ENCODE measurements at places on chromosomes 2 and 18. TPM values are rescaled to one million over a fixed set of nuclear protein-coding genes. Genes with fewer than 3 reads are reported as not detected.

DNA sequence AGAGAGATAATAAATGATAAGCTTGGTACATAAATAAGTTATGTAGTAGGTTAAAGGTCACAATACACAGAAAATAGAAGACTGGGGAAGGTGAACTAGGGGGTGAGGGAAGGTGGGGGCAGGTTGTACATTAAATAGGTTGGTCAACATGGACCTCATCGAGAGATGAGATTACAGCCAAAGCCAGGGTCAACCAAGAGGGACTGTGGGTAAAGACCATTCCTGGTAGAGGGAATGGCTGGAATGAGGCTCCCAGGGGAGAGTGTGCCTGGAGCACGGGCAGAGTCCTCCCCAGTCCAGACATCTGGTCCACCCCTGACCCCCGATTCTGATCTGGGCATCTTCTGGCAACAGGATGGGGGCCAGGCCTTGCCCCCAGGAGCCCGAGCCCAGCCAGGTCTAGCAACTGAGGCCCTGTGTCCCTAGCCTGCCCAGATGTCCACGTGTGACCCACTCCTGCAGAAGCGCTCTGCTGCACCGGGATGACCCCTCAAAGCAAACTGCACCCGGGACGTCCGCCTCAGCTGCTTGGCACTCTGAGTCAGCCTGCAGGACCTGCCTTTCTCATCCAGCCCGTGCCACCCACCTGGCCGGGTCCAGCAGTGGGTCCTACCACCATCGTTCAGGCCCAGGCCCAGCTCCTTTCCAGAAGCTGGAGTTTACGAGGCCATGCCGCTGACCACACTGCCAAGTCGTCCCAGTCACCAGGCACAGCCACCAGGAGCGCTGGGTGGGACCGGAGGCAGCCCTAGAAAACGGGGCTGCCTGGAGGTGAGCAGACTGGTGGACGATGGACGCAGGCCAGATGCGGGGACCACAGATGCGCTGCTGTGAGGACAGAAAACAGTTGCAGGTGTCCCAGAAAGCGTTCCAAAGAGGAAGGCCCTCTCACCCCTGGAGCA, 56.2 kb upstream of the ID2 start:
- DNase-seq, result no peak

DNA sequence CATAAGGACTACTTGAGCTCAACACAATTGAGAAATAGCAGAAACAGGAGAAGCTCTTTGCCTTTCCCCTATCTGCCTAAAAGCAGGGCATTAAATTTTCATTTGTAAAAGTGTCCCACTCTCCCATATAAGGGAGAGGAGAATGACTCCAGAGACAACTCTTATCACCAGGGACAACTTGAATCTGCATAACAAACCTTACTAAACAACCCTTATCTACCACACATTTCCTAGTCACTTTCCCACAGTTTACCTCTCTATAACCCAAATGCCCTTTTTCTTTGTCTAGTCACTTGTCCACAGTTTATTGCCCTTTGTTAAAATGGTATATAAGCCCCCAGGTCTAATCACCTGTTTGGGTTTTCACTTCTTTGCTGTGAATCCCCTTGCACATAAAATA, 37.5 kb upstream of the PPM1B start:
- DNase-seq, result no peak

DNA sequence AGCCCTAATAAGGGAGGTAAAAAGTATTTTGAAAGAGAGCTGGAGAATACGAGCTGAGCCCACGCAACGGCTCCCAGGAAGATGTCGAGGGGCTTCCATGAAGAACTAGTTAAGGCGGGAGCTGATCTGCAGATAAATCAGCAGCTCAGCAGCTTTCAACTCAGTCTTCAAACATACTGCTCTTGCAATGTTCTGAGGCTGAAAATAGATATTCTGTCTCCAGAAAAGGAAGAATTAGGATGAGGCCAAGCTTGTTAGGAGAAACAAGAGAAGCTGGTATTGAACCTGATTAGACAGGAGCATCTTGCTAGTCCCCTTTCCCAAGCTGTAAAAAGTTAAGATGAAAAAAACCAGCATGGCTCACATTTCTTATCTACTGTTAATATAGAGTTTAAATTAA, 91.1 kb downstream of the AFF3 start:
- no peak for DNase-seq

DNA sequence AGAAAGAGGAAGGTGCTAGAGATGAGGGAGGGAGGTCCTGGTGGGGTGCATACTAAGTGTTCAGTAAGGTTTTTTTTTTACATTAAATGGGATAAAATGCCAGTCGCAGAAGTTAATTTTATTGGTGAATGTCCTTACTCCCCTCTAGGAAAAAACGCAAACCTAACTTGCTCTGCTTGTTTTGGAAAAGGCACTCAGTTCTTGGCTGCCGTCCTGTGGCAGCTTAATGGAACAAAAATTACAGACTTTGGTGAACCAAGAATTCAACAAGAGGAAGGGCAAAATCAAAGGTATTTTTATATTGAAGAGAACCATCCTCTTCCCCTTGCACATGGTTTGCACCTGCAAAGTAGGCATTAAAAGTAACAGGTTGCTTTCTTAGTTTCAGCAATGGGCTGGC, 12.7 kb upstream of the IL18R1 start:
- peak; percentile 45 for DNase-seq

GRCh38 chr18:72342933-72343332, 201.2 kb downstream of the CBLN2 start:
- no peak for DNase-seq

DNA sequence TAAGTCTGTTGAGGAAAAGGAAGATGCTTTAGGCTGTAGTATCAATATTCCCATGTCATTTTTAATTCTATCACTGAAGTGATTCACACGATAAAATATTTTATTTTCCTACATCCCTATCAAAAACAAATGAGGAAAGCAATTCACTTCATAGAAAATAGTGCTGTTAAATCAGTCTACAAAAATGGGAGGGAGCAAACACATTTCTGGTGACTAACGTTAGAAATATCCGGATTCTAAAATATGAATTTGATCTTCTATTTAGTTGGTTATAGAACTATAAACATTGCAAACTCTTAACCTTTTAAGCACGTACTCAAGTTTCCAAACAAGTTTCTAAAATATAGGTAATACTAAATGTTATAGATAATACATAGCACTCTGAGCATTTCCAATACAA, 20.8 kb downstream of the ATF2 start:
- no peak for DNase-seq

GRCh38 chr2:42827647-42828486, 35.5 kb upstream of the HAAO start:
- peak; percentile 89 for DNase-seq

DNA sequence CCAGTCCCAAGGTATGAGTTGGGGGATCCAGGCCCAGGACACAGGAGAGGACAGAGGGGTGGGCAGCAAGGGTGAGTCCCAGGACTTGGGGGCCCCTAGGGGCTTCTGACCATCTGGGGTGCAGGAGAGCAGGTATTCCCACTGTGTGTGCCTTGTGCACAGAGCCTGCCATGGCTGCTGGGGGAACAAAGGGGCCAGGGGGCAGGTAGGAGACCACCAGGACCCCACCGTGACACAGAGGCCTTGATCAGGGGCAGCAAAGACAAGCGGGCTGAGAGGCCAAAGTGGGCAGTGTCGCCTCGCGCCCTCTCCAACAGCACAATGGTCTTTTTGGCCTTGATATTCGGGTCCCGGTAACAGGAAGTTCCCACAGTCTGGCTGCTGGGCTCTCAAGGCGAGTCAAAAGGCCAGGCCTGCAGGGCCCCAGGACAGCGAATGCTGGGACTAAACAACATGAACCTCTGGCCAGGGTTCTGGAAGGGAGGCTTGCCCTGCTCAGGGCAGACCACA, 12.3 kb upstream of the GPR17 start:
- peak; percentile 65 for DNase-seq

DNA sequence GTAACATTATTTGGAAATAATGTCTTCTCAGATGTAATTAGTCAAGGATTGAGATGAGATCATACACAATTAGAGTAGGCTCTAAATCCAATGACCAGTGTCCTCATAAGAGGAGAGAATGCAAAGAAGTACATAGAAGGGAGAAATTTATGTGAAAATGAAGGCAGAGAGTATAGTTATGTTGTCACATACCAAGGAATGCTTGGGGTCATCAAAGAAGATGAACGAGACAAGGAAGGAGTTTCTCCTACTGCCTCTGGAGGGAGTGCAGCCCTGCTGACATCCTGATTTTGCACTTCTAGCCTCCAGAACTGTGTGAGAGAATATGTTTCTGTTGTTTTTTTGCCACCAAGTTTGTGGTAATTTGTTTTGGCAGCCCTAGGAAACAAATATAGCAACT, 100.1 kb downstream of the GALNT13 start:
- no peak for DNase-seq

- no peak for DNase-seq
These were observed 29.6 kb downstream of the M1AP start for GRCh38 chr2:74618410-74619083.

DNA sequence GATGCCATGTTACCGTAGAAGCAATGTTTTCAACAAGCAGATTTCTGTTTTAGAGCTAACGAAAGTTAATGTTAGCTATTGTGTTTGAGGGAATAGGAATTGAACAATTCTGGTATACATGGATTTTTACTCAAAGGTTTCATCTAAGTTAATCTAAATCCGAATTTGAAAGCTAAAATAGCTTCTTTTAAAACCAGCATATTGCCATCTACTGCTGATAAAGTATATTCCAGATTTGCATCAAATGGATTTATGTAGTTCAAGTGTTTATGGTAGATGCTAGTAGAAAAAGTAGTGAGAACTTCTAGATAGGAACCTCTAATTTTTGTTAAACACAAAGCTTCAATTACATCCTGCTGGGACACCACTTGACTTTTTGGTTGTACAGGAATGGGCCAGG, 1569.5 kb upstream of the NXPH2 start:
- no peak for DNase-seq

- DNase-seq, result no peak
These were observed 24.2 kb downstream of the PLCL1 start for GRCh38 chr2:197828464-197829135.

DNA sequence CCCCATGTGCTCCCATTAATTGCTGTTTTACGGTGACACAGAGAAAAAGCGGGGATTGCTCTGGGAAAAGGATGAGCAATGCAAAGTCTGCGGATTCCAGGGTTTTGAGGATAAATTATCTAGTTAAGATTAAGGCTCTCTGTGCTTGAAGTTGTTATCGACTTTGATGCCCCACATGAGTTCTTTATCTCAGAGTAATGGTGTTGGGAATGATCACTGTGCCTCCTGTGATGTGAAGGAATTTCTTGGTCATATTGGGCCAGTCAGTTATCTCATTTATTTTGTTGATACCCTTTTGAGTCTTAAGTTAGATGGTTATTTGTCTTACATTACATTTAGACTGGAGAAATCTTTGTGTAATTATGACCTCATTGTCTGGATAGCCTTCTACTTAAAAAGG, 184.6 kb upstream of the MEX3C start:
- no peak for DNase-seq

- no peak for DNase-seq
These were observed 21.4 kb downstream of the SLC3A1 start for GRCh38 chr2:44296653-44297052.

- peak; percentile 71 for DNase-seq
These were observed 287.6 kb downstream of the CAMKMT start for GRCh38 chr2:44649381-44649780.

DNA sequence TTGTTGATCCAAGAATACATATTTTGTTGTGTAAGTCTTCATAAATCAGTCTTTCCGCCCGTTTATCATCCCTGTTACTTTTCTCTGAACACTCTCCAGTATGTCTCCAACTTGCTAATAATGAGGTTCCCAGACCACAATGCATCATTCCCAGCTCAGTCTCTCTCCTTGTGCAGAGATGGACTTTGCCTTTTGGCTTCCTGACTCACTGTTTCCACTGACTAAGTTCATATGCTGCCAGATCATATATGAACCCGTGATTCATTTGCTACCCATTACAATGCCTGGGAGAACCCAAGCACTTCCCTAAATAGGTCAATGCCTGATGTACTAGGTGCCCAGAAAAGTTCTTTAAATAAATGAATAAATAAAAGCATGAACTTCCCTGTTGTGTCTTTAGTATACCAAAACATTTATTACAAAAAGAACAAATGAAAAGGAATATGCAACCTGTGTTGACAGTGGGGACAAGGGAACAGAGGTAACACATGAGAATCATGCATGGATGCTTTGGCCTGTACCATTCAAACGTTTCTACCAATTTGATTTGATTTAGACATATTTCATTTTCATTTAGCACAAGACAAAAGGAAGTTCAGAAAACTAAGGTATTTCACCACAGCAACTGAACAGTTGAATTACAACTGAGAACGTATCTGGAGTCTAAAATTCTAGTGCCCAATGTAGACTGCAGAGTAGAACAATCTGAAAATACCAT, 215.4 kb upstream of the HNRNPA3 start:
- no peak for DNase-seq

DNA sequence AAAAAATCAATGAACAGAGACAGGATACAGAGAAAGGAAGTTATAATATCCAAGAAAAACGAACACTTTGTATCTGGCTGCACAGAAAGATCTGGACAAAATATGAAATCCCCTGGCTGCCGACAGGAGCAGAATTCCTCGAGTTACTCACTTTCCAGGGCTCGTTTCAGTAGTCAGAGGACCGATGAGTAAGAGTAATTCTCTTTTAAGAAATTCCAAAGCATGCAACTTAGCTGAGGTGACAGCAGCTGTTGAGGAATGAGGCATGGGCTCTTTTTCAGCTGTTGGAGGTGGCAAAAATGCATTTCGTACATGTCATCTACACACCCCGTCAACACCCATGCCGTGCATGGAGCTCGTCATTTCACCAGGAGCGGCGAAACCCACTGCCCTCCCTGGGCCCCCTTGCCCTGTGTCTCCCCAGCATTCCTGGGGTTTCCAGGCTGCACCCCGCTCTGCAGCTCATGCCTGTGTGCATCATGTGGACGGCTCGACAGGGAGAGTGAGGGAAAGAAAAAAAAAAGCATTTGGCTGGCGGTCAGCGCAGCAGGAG, 210.8 kb upstream of the SMIM21 start:
- no peak for DNase-seq

The RMDN2 gene
- total RNA-seq, result 17.8 TPM

The CCL20 gene
- 1.9 TPM for total RNA-seq

The CIB4 gene
- not detected for total RNA-seq

The SUMO1 gene
- 73.7 TPM for total RNA-seq

The RNU2-63P gene
- total RNA-seq, result not detected

The GPR39 gene
- total RNA-seq, result 24.4 TPM

The ACMSD gene
- not detected for total RNA-seq

The RSAD2 gene
- 23.1 TPM for total RNA-seq

The C1QL2 gene
- not detected for total RNA-seq

The MTERF4 gene
- 26.7 TPM for total RNA-seq

The TPRKB gene
- 15.3 TPM for total RNA-seq

The ZNF892 gene
- 4.3 TPM for total RNA-seq

Measured in left lung (tissue), 14 donors.